ENCODE measurements at places on chromosomes 5 and 9. TPM values are rescaled to one million over a fixed set of nuclear protein-coding genes. Genes with fewer than 3 reads are reported as not detected.

The SPATA24 gene
- total RNA-seq = 4.5 TPM

The C9orf50 gene
- total RNA-seq = not detected

The VLDLR gene
- total RNA-seq = 23.1 TPM

DNA sequence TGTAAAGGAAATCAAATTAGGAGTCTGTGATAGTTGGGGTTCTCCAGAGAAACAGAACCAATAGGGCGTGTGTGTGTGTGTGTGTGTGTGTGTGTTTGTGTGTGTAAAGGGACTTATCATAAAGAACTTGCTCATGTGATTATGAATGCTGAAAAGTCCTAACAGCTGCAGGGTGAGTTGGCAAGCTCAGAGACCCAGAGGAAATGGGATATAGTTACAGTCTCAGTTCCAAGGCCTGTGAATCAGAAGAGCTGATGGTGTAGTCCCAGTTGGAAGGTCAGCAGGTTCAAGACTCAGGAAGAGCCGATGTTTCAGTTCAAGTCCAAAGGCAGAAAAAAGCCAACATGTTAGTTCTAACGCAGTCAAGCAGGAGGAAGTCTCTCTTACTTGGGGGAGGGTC lies 214.2 kb downstream of the ELAVL2 start:
- no peak for DNase-seq

GRCh38 chr5:103503066-103503465 lies 59.5 kb downstream of the NUDT12 start:
- DNase-seq = no peak

The PCDHGA7 gene
- total RNA-seq = 2.5 TPM

DNA sequence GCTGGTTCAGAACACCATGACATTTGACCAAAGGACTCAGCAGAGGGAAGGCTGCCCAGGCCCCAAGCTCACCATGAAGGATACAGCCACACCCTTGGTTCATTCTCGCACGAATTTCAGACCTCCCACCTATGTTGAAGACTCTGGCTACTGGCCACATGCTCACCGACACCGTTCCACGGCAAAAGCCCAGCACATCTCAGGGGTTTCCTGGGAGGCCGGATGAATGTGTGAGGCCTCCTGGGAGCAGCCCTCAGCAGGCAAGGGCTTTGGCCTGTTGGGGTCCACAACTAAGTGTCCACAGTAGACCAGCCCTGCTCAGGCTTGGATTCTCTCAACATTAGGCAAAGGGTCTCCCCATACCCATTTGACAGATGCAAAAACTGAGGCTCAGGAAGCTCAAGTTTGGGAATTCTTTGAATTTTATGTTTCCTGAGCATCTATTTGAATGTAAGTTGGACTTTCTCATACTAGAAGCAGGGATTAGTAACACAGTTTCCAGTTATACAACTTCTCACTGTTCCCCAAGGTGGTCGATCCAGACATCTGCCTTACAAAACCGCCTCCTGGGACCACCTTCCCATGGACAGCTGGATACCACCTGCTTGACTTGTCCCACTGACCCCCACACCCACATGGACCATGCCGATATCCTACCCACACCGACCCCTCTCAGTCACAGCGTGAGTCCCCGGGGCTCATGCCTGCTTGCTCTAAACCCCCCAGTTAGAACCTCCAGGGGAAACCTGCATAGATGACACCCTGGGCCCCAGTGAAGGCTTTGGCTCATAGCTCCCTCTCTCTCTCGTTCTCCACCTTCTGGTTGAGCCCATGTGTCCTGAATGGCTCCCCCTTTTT lies 27.9 kb downstream of the CCT5 start:
- DNase-seq = no peak

DNA sequence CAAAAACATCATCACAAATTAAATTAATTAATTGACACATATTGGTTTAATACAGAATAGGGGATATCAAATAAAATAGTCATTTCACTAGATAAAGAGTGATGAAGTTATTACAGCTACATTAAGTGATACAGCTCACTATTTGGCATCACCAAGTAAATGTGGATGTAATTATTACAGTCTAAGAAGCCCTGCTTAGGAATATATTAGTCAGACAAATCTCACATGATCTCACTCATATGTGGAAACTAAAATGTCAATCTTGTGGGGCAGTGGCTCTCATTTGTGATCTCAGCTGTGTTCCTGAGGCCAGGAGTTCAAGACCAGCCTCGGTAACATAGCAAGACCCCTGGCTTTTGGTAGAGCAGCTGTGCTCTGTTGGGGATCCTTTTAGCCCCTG lies 233.4 kb upstream of the RGMB start:
- DNase-seq = no peak

- DNase-seq = no peak
Measured at GRCh38 chr5:123626051-123626450, 114.1 kb downstream of the CSNK1G3 start.

GRCh38 chr5:30446456-30446855 lies 747.0 kb upstream of the CDH6 start:
- no peak for DNase-seq

The PCDHB12 gene
- 2.8 TPM for total RNA-seq

DNA sequence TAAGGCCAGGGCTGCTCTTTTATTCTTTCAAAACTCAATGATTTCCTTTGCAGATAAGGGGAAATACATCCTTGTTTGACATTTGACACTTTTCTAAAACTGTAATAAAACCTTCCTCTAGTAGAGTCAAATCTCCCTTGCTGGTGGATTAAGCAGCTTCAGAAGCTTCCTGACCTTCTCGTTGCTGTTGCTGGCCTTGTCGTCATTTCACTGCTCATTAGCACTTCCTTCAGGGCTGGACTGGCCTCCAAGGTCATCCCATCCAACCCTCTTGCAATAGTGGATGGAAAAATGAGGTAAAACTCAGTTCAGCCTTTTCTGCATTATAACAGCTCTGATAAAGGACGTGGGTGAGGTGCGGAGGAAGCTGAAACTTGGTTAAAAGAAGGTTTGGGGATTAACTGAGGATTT lies 1.1 kb upstream of the ADAMTSL1 start:
- DNase-seq = no peak

DNA sequence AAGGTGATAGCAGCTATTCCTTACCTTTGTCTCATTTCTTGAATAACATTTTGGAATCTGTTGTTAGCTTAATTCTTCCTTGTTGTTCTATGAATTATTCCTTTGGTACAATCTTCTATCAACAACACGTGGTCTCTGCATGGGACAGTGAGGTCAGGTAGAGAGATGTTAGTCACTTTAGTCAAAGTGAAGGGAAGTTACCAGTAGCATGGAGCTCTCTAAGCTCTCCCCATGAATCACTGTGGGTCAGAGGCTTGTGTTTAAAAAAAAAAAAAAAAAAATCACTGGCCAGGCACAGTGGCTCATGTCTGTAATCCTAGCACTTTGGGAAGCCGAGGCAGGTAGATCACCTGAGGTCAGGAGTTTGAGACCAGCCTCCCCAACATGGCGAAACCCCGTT lies 116.0 kb downstream of the GOLPH3 start:
- no peak for DNase-seq

DNA sequence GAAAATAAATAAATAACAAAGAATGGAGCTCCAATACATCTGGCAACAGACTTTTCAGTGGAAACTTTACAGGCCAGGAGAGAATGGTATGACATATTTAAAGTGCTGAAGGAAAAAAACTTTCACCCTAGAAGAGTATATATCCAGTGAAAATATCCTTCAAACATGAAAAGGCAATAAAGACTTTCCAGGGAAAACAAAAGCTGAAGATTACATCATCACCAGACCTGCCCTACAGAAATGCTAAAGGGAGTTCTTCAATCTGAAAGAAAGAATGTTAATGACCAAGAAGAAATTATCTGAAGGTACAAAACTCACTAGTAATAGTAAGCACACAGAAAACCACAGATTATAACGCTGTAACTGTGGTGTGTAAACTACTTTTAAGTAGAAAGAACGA lies 8.3 kb upstream of the RCL1 start:
- no peak for DNase-seq

DNA sequence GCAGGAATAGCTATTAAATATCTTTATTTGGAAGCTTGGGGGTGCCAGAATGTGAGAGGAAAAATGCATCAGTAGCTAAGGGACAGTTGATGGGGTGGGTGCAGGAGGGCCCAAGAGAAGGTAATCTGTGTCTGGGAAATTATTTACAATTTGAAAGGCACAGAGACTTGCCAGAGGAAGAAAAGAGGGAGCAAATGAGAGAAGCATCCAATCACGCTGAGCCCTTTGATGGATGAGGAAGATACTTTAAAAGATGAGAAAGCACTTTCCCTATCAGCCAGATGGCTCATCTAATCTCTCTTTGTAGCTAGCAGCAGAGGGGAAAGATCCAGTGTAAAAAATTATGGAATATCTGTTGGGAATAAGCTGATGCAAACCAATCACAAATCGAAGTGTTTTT lies 57.0 kb upstream of the ABCA1 start:
- DNase-seq = no peak

The SMIM33 gene
- total RNA-seq = not detected

DNA sequence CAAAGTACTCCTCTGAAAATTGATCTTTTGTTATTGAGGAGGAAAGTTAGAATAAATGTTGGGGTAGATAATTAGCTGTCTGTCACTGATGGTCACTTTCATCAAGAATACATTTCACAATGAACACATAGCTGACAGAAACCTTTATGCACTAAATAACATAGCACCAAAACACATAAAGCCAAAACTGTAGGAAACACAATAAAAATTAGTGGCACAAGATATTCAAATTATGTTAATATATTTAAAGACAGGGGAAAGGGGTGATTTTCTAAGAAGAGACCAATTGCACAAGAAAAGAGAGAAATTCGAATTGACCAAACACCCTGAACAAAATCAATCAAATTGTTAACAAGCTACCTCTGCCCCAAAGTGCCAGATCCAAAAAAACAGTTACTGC lies 89.7 kb downstream of the AK8 start:
- DNase-seq = no peak

DNA sequence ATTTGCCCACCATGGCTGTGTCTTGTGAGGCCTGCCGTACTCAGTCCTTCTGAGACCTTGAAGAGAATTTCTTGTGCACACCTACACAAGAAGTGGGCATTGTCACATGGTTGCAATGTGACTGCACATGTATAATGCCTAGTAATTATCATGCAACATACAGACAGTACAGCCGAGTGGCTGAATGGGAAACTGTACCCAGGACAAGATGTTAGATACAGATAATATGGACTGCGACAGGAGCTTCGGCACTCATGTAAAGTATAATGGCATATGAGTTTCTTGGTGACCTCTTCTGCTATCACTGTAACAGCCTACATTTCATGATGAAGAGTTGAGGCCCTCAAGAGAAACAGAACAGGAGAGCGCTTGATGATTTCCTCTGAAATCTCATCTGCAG lies 4.8 kb upstream of the PRKACG start:
- no peak for DNase-seq

The IL5 gene
- total RNA-seq = not detected

DNA sequence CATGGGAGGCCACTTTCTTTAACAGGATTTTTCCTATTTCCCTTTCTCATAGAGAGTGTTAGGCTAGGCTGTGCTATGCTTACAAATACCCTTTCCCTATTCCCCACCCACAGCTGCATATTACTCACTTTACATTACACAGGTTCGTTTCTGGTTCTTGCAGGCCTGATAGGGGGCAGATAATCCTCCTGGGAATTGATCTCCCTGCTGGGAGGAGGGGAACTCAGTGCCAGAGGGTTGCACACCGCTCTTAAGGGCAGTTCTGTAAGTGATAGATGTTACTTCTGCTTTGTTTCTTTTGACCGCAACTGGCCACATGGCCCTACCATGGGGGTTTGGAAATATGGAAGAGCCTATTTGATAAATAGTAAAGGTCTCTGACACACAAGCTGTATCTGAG lies 54.0 kb upstream of the NTRK2 start:
- no peak for DNase-seq

DNA sequence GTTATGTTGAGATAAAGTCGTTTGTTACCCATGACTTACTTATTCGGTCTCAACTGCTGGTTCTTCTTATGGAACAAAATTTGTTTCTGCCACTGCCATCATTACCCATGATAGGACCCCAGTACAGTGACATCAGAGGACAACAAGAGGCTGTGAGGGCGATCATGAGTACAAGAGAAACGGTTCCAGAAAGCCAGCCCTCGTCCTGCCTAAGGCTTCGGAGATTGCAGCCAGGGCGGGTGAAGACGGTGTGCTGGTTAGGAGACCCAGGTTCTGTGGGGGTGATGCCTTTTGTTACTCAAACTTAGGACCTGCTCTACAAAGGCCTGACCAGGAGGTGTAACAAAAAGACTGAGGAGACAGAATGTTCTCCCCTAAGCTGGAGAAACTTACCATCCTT lies 10.9 kb downstream of the FYB1 start:
- DNase-seq = no peak
